Foreskin melanocyte (primary cell): ENCODE measurements at places on chromosomes 5 and 9.

GRCh38 chr5:16943846-16944678, 8.0 kb upstream of the MYO10 start:
- DNase-seq = no peak

- no peak for DNase-seq
These were observed 29.9 kb upstream of the DMRTA1 start for GRCh38 chr9:22416692-22417060.

DNA sequence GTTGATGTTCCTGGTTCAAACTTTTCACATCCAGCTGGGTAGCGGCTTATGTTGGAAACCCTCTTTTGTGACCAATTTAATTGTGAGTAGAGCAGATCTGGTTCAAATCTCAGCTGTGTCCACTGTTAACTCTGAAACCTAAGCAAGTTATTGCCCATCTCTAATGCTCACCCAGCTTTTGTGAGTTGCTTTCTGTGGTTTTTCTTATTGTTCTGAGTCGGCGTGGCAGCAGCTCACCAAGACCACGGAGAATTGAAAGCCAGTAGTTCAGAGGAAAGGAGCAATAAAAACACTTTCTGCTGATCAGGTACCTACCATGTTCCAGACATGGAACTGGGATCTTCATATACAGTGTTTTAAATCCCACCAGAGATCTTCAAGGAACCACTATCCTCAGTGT, 114.4 kb downstream of the DOCK2 start:
- DNase-seq = no peak

DNA sequence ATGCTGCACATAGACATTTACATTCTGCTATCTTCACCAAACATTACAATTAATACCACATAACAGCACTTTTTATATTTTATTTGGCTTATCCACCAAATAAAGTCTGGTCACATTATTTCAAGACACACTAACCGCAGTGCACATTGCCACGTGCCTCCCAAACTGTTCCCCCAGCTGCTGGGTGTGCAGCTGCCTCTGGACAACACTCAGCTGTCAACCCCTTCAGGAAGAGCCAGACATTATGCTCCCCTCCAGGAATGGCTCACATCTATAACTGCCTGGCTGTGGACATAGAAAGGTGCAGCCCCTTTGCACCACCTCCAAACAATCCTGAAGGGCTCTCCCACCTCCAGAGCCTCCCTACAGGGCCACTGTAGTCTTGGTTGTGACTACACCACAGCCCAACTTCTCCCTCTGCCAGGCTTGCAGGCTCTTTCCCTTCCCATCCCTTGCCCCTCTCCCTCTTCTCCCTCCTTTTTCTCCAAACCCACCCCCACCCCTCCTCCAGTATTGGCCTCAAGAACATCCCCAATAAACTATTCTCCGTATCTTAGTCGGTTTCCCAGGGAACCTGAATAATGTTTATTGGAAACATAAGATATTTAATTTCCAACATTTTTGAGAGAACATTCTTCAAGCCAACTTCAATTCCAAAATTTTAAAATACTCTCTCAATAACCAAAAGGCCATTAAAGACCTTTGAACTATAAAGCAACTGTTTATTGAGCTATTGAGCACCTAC, 372.3 kb downstream of the CTNND2 start:
- no peak for DNase-seq

- DNase-seq = no peak
These were observed 61.3 kb upstream of the STXBP1 start for GRCh38 chr9:127550751-127551150.

- no peak for DNase-seq
These were observed 985.9 kb downstream of the CDH18 start for GRCh38 chr5:19002111-19002510.

- no peak for DNase-seq
These were observed 31.8 kb downstream of the RUSC2 start for GRCh38 chr9:35521708-35522107.

DNA sequence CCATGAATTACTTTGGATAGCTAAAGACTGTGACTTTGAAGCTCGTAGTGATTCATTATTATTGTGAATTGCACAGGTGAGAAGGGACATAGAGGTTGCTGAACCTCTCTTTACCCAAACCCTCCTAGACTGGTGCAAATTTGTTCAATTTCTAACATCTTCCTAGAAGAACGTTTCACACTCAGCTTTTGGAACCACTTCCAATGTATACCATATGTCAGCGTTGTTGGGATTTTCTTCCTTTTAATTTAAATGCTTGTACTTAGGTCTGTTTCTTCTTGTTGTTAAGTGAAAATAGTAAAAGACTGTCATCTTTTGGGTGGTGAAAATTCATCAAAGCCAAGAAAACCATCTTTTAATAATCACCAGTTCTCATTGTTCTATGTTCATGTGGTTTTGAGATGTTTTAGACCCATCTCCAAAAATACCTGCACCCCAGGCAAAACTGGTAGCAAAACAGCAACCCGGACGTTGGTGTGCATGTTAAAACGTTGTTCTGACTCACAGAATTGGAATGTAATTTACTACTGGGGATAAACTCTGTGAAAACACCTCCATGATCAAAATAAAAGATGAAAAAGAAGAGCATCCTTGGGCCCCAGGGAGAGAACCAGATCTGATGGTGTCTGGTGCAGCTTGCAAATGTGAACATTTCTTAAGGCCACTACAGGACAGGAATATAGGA, 238.3 kb downstream of the NPR3 start:
- no peak for DNase-seq

- no peak for DNase-seq
These were observed 133.0 kb downstream of the ATG10 start for GRCh38 chr5:82104872-82105271.

DNA sequence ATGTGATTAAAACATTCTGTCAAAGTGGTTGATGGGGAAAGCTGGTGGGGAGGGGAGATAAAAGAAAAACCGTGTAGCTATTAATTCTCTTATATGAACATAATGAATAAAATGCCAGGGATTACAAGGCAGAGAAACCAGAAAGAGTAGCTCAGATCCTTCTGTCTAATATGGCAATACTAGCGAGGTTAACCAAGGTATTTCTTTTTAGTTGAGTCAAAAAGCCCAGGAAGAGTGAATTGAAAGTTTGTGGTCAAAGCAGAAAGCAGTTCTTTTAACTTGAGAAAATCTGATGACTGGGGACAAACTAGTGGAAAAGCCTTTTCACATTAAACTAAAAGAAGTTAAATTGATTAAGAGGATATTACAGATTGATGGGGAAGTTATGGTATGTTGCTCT, 76.0 kb downstream of the ERBIN start:
- no peak for DNase-seq

GRCh38 chr5:54162184-54162583, 148.2 kb downstream of the ARL15 start:
- DNase-seq = no peak

- no peak for DNase-seq
These were observed 1.2 kb upstream of the TJP2 start for GRCh38 chr9:69172895-69173294.

GRCh38 chr5:32095261-32095671, 78.9 kb downstream of the GOLPH3 start:
- DNase-seq = no peak

GRCh38 chr5:73682176-73682575, 56.2 kb downstream of the ARHGEF28 start:
- no peak for DNase-seq

DNA sequence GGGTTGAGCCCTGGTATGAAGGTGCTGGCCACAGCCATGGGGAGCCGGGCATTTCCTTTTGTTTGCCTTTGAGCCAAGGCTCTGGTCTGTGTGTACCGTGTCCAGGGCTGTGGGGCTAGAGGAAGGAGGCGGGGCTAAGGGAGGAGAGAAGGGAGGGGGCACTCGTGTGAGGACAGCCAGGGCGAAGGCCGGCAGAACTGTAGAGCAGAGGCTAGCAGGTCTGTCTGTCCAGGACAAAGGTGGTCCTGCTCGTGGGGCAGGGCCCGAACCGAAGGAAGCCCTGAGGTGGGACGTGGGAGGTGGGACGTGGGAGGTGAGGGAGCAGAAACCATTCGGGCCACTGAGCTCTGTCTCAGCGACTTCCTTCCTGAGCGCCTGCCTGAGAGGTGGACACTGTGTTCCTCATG, 41.3 kb upstream of the TESK1 start:
- no peak for DNase-seq

DNA sequence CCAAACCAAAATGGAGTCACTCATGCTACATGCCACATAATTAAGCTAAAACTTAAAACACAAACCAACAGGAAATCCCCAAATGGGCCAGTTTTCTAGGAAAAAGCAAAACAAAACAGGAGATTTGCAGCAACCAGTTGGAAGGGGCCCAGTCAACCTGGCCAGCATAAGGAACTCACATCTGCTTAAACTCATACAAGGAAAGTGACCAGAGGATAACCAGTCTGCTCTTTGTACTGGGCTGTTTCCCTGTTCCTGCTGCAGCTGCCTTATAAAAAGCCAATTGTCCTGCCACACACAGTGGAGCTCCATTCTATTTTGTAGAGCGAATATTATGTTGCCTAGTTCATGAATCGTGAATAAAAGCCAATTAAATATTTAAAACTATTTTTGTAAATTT, 29.5 kb upstream of the PTPDC1 start:
- no peak for DNase-seq

DNA sequence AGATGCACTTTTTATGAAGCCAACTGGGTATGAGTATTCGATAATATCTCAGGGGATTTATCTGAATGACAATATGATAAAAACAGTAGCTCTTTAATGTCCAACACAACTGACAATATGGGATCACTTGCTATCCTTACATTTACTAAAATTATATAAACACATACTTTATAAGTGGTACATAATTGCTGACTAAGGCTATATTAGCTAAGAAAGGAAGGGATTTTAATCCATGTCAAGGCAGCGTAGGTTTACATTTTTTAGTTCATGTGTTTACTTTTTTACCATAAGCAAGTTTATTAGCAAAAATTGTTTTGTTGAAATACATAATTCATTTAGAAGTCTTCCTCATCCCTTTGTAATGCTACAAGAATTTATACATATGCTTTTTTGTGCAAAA, 796.2 kb downstream of the TLE1 start:
- DNase-seq = no peak

GRCh38 chr5:39284552-39284951, 65.2 kb upstream of the FYB1 start:
- DNase-seq = no peak

DNA sequence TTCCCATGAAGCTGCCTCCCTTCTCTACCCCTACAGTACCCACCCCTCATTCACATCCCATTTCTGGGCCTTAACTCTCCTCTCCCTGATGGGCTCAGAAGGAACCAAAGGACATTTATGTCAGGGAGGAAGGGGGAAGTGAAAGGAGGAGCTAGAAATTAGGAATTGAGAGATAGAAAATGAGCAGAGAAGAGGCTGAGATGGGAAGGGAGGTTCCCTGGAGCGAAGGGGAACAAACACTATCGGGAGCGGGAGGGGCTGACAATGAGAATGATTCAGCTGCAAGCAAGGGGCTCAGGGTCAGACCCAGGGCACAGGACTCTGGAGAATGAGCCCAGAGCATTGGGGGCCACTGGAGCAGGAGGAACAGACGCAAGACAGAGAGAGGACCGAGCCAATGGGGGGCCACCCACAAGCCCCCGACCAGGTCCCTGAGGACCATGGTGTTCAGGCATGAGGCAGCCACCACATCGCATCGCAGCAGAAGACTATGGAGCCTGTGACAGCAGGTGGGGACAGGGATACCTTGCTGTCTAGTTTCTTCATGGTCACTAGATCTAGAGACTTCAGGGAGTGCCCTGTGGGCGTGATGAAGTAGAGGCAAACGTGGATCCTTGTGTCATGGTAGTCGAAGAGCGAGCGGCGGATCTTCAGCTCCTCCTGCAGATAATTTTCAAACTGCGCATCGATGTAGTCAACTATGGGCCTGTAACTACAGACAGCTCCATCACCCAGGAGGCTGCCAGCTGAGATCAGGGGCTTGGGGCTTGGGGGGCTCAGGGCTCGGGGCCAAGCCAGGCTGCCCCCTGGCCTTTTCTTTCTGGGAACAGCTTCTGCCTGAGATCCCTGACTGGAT, 13.6 kb downstream of the SEPTIN8 start:
- DNase-seq = no peak
